NCI-H748 treated with DMSO at 0.1 percent for 48 hours (cell line): ENCODE measurements at places on chromosomes 1 and 21.

- DNase-seq, result no peak
Measured at GRCh38 chr1:38818175-38818976, 41.2 kb downstream of the RRAGC start.

DNA sequence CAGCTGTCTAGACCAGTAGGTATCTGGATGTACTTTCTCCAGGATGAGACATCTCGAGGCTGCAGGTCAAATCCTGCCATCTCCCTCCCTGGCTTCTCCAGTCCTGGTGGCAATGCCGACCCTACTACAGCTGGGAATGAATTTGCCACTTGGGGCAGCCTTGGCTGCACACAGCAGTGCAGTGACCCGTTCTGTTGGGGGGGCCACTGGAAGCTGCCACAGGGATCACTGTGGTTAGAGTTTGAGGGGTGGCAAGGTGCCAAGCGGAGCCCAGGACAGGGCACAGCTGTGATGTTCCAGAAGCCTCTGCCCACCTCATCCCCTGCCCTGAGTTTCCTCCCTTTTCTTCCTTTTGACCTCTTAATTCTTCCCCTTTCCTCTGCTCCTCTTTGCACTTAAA lies 17.1 kb downstream of the COL6A2 start:
- no peak for DNase-seq

DNA sequence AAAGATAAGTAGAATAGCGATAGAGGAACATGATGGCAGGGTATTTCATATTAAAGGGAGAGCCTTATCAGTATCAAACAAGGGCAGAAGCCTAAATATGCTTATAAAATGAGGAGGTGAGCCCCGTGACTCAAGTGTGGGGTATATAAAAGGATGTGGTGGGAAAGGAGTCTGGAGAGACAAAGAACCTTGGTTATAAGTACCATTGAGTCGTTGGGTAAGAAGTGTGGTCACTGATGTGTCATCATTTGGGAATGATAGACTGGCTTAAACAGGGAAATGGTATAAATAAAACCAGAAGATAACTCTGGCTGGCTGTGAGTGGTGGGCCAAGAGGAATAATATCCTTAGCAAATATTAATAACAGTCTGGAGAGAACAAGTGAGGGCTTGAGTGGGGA lies 10.9 kb upstream of the CD5L start:
- DNase-seq, result no peak

DNA sequence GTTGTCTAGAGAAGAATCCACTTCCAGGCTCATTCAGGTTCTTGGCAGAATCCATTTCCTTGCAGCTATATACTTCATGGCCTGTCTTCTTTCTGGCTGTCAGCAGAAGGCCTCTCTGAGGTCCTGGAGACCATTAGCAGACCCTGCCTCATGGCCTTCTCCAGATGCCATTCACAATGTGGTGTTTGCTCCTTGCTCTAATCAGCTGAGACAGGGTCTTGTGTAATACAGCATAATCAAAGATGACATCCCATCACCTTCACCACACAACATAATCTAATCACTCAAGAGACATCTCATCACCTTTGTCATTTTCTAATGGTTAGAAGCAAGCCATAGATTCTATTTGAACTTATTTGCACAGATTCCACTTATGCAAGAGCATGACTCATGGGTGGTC lies 403.9 kb upstream of the LRRC7 start:
- no peak for DNase-seq

DNA sequence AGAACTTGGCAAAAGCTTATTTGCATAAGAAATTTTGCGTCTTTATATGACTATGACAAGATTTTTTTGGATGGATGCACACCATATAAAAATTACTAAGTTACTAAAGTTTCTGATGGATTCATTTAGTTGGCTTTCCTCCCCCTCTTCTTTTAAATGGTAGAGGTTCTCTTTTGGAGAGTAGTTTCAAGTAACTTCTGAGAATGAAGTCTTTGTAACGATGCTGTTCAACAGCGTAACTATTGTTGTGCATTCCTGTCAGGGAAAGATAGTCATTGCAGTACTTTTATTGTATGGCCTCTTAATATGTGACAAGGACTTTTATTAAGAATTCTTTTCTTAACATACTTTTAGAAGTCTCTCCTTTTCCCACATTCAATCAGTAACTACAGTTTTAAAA lies 16.0 kb downstream of the NFIA start:
- no peak for DNase-seq

- no peak for DNase-seq
Measured at GRCh38 chr1:89946532-89946931, 48.4 kb upstream of the ZNF326 start.

GRCh38 chr1:25948641-25949040 lies 42.4 kb upstream of the STMN1 start:
- DNase-seq, result no peak

GRCh38 chr1:196611873-196612272 lies 3.6 kb upstream of the KCNT2 start:
- no peak for DNase-seq

DNA sequence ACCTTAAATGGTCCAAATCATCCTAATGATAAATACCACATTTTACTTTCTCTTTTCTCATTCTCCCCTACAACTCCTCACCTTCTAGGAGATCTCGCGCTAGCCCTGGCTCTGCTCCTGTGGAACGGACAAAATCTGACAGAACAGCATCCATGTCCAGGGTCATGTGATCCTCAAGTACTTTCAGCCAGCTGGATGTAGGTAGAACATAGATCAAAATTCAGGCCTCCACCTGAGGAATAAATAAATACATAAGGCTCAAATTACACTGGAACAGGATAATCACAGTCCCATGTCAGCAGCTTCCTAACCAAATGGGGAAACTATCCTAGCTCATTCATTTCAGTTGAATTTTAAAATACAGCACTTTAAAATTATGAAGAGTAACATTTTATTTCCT lies 33.2 kb downstream of the OTUD7B start:
- peak; percentile 57 for DNase-seq

- no peak for DNase-seq
Measured at GRCh38 chr21:40186045-40186444, 318.8 kb downstream of the PCP4 start.

DNA sequence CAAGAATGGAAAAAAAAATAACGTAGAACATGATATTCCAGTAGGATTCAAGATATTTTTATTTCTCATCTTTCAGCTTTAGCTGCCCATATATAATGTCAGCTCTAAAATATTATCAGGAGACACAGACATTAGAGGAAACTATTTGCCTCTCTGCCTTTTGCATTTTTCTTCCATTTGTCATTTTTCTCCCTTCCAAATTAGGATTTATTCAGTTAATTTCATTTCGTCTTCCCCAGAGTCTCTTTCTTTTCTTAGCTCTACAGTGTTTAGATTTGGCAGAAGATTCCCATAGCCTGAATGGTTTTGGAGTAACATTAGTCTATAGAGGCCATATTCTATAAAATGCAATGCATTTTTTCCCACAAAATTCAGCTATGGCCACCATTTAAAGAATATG lies 5.1 kb upstream of the ENAH start:
- no peak for DNase-seq

- no peak for DNase-seq
Measured at GRCh38 chr1:60504206-60504840, 430.8 kb upstream of the C1orf87 start.

DNA sequence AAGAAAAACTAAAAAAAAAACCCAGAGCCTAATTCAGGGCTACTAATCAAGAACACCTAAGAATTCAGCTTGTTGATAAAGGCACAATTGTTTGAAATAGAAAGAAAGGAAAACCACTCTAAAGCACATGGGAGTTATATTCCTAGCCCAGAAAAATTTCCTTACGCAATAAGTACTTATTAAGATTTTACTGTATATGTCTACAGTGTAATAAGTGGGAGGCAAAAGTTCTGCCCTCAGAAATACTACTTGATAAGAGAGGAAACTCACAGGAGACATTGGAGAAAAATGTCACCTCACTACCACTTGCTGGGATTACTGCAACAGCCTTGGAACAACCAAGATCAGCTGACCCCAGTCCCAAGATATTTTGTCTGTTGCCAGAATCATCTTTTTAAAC lies 66.1 kb downstream of the IARS2 start:
- no peak for DNase-seq

DNA sequence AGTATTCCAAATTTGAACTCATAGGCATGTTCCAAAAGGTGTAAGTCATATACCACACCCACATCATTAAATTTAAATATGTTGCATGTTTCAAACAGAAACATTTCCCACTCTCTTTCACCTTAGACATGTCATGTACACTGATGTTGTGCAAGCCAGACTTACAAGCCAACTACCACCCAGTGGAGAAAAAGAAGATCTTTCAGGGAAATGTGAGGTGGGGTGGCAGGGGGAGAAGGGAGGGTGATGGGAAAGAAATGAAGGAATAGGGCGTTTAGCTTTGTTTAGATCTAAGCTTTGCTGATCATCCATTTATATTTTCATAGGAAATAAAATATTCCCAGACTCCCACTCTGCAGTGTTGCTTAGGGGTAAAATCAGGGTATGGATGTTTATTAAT lies 1.6 kb downstream of the NEGR1 start:
- no peak for DNase-seq

DNA sequence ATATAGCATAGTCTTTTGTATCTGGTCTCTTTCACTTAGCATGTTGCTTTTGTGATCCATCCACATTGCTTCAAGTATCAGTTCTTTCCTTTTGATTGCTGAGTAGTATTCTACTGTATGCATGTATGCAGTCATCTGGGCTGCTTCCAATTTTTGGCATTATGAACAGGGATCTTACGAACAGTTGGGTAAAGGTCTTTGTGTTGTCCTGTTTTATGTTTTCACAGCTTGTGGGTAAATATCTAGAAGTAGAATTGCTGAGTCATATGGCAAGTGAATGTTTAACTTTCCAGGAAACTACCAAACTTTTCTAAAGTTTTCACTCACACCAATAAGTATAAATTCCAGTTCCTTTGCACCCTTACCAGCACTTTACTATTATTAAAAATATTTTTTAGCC lies 60.9 kb downstream of the LHX4 start:
- DNase-seq, result no peak

- DNase-seq, result no peak
Measured at GRCh38 chr1:193681422-193681821, 495.0 kb upstream of the B3GALT2 start.

DNA sequence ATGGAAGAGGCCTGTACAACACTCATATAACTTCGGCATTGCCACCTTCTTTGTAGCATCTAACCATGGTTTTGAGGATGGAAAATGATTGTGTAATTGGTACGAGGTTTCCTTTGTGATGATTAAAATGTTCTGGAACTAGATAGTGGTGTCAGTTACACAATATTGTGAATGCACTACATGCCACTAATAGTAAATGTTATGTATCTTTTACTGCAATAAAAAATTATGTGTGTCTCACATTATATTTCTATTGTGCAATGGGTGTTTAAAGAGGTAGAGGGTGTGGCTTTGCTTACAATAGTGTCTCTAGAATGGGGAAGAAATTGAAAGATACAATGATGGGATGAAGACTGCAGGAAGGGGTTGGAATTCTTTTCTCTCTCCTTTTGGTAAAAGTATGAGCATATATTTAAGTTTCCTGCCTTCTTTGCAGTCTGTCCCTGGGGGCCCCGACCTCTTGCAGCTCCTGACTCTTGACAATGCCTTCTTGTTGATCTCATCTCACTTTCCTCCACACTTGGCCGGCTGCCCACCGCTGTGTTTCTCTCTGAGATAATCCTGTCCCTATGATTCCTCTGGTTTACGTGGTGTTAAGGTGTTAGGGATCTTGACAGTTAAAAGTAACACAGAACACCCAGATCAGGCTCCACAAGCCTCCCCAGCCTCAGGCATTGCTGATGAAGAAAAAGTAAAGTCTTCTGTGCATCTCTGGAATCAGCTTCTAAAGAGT lies 39.3 kb downstream of the MTARC1 start:
- DNase-seq, result peak; percentile 9

DNA sequence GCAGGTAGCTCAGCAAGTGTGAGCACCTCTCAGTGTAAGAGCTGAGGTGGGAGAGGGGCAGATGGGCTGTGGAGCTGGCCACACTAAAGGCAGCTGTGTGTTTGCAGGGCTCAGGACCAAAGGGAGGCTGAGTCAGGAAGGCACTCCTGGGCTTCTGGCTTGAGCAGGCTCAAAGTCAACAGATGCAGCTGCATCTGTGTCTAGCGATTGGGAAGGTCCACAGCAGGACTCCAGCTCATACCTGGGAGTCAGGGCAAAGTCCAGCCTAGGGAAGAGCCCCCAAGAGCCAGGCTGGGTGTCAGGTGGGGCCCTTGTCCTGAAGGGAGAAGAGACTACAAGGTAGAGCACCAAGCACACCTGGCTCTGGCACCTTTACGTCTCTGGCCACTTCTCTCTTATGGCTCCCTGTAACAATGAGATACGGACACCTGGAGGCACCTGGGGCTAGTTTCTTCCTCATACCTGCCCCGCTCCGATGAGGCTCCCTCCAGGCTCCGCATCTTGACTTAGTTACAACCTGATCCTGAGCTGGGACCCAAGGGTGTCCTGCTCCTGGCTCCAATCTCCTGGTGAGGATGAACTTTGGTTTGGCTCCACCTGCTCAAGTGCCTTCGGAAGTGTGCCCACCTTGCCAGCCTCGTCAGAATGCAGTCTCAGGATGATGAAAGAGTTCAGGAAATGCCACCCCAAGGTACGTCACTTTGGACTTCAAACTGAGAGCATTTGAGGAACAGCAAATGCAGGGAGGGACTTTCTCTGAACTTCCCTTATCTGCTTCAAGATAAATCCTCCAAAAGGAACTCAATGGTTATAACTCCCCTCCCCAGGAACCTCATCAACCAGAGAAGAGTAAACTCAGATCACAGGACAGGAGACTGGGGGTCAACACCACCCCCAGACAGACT lies 21.5 kb upstream of the SLC2A1 start:
- DNase-seq, result no peak

GRCh38 chr21:26461500-26461899 lies 111.6 kb downstream of the CYYR1 start:
- no peak for DNase-seq

GRCh38 chr21:42321231-42321630 lies 6.0 kb upstream of the TFF3 start:
- no peak for DNase-seq

DNA sequence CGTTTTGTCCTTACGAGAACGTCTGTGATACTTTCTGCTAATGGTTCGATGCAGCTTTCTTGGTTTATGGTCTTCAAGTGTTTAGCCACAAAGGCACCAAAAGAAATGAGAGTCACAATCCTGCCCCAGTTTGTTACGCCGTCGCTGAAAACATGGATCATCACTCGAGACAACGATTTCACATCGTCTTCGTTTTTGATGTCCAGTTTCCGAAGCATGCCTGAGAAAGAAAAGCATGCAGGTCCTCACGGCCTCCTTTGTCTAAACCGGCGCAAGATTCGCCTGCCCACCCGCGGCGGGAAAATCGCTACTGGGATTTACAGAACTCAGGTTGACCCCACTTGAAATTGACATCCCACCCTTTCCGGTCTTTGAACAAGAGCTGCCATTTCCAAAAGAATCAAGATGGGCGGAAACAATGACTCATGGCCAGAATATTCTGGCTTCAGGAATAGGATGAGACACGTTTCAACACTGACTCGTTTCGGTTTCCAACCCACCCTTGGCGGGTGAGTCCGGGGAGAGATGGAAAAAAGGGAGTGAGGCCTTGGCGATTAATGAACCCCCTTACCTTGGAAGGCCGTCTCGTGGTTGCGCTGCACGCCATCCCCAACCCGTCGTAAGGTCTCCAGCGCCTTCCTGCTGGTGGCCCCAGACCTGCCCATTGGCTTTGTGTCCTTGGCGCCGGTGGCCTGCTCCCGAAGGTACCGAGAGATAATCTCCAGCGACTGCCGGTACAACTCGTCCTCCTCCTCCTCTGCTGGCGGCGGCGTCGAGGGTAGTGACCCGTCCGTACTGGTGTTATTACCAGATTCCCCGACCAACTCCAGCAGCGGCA lies 919 bp downstream of the MCL1 start:
- peak; percentile 69 for DNase-seq
